ENCODE measurements at places on chromosomes 7 and 10. TPM values are rescaled to one million over a fixed set of nuclear protein-coding genes. Genes with fewer than 3 reads are reported as not detected.

LUC7L2 gene
- total RNA-seq = 27.2 TPM

ENKUR gene
- total RNA-seq = under 0.01 TPM

OPN4 gene
- not detected for total RNA-seq

DLX6 gene
- not detected for total RNA-seq

GPR15LG gene
- total RNA-seq = not detected

CRYGN gene
- total RNA-seq = 0.74 TPM

DOCK4 gene
- 6.8 TPM for total RNA-seq

MKX gene
- total RNA-seq = 0.57 TPM

ADAMTS14 gene
- total RNA-seq = 5.5 TPM

TRIL gene
- 1.3 TPM for total RNA-seq

OR2A12 gene
- not detected for total RNA-seq

RASA4B gene
- total RNA-seq = 1.8 TPM

CDK14 gene
- total RNA-seq = 33.9 TPM

HMX3 gene
- not detected for total RNA-seq

CCDC186 gene
- total RNA-seq = 15.1 TPM

FXYD4 gene
- not detected for total RNA-seq

EBF3 gene
- 3.7 TPM for total RNA-seq

PNLIPRP2 gene
- total RNA-seq = not detected

RAB19 gene
- total RNA-seq = not detected

PWWP2B gene
- total RNA-seq = 8.3 TPM

OR2A7 gene
- 0.14 TPM for total RNA-seq

ABCB1 gene
- total RNA-seq = 1.7 TPM

CYP3A7 gene
- total RNA-seq = 0.14 TPM

KAZALD1 gene
- 18.2 TPM for total RNA-seq

TRDMT1 gene
- 3.9 TPM for total RNA-seq

CYP2E1 gene
- 0.37 TPM for total RNA-seq

KLF14 gene
- total RNA-seq = not detected

ADRA2A gene
- 0.18 TPM for total RNA-seq

GOT1 gene
- total RNA-seq = 23.3 TPM

NACAD gene
- total RNA-seq = 0.83 TPM

DPYSL4 gene
- 1.6 TPM for total RNA-seq

EIF5AL1 gene
- total RNA-seq = 0.18 TPM

POLR2J2 gene
- 3.9 TPM for total RNA-seq

POLR2J3 gene
- 32.2 TPM for total RNA-seq

TMEM236 gene
- total RNA-seq = under 0.01 TPM

HABP2 gene
- not detected for total RNA-seq

CLDN4 gene
- 0.14 TPM for total RNA-seq

CCDC3 gene
- 1.3 TPM for total RNA-seq

CYP2C19 gene
- not detected for total RNA-seq

DEPP1 gene
- 22.6 TPM for total RNA-seq

IL6 gene
- total RNA-seq = 40.0 TPM

HTR5A gene
- not detected for total RNA-seq

KCP gene
- total RNA-seq = 0.14 TPM

BCCIP gene
- 35.0 TPM for total RNA-seq
